ENCODE measurements at places on chromosomes 12 and 14.

- H3K4me1 ChIP-seq: peaks cover 49% of the 10 kb centered on the region
- H3K4me3 ChIP-seq: no peak overlapping the region
- no peaks in the 10 kb centered on the region for H3K27me3 ChIP-seq
Measured at GRCh38 chr12:64457466-64457865, 5.5 kb downstream of the TBK1 start.

DNA sequence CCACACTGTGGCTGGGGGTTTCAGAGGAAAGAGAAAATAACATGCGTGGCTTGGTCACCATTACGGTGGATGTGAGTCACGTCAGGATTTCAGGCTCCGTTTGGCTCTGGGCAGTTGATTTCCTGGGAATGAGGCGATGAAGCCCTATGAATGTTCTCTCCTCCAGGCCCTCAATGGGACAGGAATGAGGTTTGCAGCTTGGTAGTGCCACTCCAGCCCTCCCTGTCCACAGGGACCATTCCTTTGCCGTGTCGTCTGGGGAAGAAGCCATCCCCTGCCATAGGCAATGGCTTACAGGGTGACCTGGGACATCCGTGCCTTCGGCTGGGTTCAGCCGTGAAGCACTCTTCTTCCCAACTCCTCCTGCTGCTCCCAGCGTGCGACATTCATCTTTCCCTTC is 95.0 kb downstream of the FBXL14 start:
- H3K27me3 ChIP-seq: peaks cover 16% of the 10 kb centered on the region
- no peak for DNase-seq
- H3K27ac ChIP-seq: no peak overlapping the region

DNA sequence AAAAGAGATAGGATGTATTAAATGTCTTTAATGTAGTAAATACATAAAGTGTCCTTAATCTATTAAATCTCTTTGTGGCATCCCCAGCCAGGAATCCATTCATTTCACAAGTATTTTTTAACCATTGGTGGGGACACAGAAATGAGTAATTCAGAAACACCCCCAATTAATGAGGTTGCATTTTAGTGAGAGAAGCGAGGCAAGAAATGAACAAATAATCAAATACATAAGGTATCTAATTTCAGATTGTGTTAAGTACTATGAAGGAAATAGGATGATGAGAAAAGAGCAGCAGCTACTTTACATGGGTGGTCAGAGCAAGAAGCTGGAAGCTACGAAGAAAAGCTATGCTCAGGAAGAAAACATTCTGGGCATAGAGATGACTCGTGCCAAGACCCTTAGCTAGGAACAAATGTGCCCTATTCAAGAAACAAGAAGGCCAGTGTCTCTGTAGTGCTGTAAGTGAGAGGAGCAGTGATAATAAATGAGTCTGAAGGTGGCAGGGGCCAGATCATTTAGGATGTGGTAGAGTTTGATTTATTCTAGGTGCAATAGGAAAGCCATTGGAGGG is 60.5 kb upstream of the IGF1 start:
- no peaks in the 10 kb centered on the region for H3K4me1 ChIP-seq
- H3K27ac ChIP-seq: no peak overlapping the region
- no peak for DNase-seq
- no peak overlapping the region for H3K4me3 ChIP-seq
- peaks cover 13% of the 10 kb centered on the region for H3K27me3 ChIP-seq

GRCh38 chr14:93333631-93334103 is 831 bp upstream of the BTBD7 start:
- H3K36me3 ChIP-seq: peaks cover 3% of the 10 kb centered on the region
- peaks cover 47% of the 10 kb centered on the region for H3K4me1 ChIP-seq
- H3K27ac ChIP-seq: peak overlapping the region; percentile 83
- peak overlapping the region; percentile 89 for H3K4me3 ChIP-seq
- no peak for DNase-seq

DNA sequence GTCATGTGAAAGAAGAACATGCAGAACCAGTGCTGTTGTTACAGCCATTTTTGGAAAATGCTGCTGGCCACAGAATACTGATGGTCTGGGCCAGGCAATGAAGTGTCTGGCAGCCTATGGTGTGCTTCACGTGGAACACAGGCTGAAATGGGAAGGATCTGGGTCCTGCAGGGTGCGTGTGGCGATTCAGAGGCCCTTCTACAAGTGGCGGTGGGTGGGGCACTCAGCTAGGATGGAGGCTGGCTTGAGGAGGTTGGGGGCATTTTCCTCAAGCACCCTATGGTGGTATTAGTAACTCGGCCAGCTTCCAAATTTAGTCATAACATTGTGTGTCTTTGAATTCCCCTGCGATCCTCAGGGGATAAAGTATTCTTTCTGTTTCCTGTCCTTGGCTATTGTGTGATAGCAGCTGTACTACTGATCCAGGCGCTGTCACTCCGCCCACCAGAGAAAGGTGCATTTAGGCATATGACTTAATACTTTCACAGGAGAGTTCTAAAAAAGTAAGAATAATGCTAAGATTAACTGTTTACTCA is 9.2 kb upstream of the RAD52 start:
- H3K27me3 ChIP-seq: no peaks in the 10 kb centered on the region
- no peaks in the 10 kb centered on the region for H3K36me3 ChIP-seq
- DNase-seq: no peak
- no peak overlapping the region for H3K27ac ChIP-seq
- peaks cover under 1% of the 10 kb centered on the region for H3K4me1 ChIP-seq
- no peak overlapping the region for H3K4me3 ChIP-seq

GRCh38 chr12:103392722-103393121 is 103.0 kb downstream of the C12orf42 start:
- H3K27ac ChIP-seq: no peak overlapping the region
- no peaks in the 10 kb centered on the region for H3K27me3 ChIP-seq
- no peaks in the 10 kb centered on the region for H3K36me3 ChIP-seq
- H3K4me1 ChIP-seq: no peaks in the 10 kb centered on the region
- H3K4me3 ChIP-seq: no peak overlapping the region
- DNase-seq: no peak

DNA sequence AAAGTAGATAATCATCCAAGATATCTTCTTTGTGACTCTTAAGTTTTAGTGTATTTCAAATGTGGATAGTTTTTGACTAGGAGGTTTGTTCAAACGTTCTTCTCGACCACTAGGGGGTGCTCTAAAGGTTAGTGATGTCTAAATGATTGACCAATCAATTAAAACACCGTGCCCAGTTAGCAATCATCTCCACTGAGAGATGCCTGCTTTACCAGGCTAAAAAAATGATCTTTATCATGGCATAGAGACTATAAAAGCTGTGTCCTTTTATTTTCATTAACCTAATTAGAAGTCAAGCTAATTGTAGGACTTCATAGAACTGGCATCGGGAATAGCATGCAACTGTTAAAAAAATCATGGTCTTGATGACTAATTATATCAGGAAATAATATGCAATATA is 153.9 kb downstream of the PRKCH start:
- peaks cover 88% of the 10 kb centered on the region for H3K4me1 ChIP-seq
- H3K27me3 ChIP-seq: no peaks in the 10 kb centered on the region
- no peak for DNase-seq
- H3K4me3 ChIP-seq: peak overlapping the region; percentile 38
